Urothelium cell line (cell line): ENCODE measurements at places on chromosomes 2 and 18.

DNA sequence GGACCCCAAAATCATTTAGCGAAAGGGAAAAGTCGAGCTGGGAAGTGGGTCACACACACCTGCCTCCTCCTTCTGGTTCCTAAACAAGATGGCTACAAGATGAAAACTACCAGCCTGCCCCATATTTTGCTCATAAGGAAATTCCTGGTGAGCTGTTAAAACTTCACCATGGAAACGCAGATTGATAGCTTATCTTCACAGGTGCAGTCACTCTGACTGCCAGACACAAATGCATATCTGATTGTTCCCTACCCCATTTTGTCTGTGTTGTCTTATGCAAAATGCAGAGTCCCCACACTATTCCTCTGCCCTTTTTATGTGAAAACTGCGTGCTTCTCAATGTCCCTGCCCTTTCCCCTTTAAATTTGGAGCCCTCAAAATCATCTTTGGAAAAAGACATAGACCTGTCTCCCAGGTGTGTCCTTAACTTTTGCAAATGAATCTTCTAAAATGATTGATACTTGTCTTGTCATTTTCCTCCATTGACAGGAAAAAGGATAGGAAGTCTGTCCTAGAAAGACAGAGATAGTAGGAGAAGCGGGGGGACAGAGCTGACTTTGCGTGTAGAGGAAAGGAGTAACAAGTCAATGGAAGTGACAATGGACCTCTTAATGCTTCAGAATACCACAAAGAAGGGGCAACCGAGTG is 38.9 kb upstream of the THOC1 start:
- no peak for DNase-seq

- DNase-seq, result no peak
Observed at GRCh38 chr2:232014681-232015080, 53.2 kb downstream of the DIS3L2 start.

DNA sequence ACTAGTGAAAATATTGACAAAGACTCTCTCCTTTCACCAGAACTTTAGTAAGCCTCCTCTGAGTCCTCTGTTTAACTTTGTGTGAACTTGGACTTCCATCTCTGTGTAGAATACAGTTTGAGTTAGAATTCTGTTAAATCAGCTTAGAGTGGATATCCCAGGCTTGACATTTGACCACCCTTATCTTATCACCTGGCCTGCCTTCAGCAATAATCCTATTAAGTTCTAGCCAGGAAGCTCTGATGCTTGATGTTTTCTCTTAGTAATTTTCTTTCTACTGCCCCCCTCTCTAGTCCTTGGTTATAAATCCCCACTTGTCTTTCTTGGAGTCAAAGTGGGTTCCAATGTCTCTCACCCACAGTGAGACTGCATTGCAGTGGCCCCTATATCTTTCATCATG is 702.7 kb upstream of the GCFC2 start:
- DNase-seq, result no peak

- DNase-seq, result no peak
Observed at GRCh38 chr18:79506191-79507075, 110.7 kb downstream of the NFATC1 start.

DNA sequence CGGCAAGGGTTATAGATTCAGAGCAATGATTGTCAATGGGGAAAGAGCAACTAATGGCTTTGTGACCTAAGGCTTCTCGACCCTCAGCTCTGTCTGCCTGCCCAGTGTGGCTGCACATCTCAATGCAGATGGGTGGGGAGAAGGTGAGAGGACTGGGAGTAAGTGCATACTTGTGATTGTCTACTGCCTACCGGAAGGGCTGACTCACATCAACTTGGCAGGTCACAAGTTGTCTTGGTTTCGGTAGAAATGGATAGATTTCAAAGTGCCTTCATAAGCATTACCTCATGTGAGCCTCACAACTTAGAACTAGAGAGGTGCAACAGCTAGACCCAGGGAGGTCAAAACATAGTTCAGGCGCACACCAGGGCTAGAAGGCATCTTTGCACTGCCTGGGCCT is 29.4 kb downstream of the STAT1 start:
- DNase-seq, result no peak

DNA sequence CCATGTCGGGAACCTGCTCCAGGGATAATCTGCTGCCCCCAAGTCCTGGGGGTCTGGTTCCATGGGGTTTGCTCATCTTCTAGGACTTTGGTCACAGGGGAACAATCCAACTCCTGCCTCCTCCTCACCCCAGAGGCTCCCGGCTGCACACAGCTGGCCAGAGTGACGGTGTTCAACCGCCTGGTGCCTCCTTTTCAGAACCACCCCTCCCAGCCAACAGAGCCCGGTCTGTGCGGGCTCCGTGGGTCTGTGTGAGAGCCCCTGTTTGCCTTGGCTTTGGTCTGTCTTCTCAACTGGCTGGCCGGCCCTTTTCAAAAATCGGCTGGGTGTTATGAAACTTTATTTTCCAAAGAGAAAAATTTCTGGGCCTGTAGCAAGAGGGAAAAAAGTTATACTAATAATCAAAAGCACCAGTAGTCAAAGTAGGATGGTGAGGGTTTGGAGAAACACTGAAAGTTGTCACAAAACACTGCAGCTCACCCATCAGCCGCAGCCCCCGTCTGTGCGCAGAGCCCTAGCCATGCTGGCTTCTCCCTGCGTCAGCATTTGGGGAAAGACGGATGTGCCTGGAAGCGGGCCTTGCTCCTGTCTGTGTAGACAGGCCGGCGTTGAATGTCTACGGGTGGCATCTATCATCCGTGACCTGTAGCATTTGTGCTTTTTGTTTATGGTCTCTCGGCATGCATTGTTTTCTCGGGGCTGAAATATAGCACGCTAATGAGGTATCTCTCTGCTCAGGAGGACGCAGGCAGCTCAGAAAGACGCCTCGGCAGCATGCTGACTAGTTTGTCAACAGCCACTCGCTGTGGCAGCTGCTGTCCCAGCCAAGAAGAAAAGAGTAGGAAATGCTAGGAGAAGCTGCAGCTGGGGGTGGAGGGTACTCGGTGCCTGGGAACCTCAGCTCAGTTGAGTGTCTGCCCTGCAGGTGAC is 138.6 kb downstream of the GLI2 start:
- DNase-seq, result no peak

GRCh38 chr18:79681484-79682387 is 2.1 kb downstream of the CTDP1 start:
- no peak for DNase-seq

- no peak for DNase-seq
Observed at GRCh38 chr2:121567957-121568409, 37.3 kb downstream of the RNU4ATAC start.

- no peak for DNase-seq
Observed at GRCh38 chr18:38931754-38932050, 1366.1 kb upstream of the CELF4 start.

DNA sequence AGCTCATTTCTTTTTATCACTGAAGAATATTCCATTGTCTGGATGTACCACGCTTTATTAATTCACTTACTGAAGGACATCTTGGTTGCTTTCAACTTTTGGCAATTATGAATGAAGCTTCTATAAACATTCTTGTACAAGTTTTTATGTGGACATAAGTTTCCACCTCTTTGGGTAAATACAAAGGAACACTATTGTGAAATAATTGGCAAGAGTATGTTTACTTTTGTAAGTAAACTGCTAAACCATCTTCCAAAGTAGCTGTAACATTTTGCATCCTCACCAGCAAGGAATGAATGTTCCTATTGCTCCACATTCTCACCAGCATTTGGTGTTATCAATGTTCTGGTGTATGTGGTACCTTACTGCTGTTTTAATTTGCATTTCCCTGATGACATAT is 15.8 kb upstream of the VWC2L start:
- DNase-seq, result no peak

DNA sequence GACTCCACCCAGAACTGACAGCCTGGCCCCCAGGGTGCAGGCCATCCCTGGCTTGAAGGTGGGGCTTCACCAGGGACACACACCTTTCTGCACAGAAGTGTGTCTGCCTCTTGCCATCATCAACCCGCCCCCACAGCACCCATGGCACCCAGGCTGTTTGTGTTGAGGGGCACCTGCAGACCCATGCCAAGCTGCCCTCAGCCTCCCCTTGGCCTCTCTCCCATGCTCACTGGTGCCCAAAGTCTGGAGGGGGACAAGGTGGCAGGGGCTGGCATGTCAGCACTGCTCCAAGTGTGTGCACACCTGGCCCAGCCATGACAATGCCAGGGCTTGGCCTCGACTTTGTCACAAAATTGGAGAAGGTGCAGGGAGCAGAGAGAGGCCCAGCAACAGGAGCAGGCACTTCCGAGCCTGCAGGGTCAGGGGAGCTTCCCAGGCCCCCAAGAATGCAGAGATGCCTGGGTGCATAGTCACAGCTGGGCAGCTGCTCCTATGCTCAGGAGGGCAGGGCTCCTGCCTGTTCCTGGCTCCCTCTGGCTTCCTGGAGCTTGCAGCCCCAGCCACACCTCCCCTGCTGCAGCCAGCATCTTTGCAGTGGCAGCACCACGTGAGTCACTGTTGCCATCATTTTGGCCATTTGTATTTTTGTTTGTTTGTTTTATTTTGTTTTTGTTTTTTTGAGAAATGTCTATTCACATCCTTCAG is 280.6 kb upstream of the UBE2E3 start:
- DNase-seq, result no peak

DNA sequence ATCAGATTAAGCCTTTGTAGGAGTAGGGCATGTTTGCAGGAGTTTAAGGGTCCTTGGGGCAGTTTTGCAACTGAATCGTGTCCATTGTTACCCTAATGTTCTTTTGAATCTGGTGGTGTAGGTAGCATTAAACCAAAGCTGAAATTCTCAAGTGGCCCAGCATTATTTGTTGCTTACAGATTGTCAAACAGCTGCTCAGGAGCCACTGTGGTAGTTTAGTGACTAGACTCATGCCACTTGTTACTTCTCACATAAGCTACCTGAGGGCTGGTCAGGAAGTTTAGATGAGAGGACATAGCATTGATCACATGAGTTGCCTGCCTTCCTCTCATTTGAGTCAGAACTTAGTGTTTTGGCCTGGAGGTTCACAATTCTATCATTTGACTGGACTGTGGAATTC is 157.6 kb downstream of the HAUS1 start:
- DNase-seq, result no peak

DNA sequence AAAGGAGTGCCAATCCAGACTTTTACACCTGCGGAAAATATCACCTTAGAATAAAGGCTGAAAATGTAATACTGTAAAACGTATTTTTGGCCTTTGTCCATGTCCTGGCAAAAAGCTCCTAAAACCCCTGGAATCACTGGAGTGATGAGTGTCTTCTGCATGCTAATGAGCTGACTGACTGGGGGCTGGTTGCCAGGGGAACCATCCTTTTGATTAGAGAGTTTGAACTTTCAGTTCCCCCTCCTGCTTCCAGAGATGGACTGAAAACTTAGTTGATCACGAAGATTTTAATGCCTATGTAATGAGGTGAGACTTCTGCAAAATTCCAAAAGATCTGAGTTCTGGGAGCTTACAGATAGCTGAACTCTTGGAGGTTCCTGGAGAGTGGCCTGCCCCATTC is 20.5 kb downstream of the PUM2 start:
- DNase-seq, result no peak

DNA sequence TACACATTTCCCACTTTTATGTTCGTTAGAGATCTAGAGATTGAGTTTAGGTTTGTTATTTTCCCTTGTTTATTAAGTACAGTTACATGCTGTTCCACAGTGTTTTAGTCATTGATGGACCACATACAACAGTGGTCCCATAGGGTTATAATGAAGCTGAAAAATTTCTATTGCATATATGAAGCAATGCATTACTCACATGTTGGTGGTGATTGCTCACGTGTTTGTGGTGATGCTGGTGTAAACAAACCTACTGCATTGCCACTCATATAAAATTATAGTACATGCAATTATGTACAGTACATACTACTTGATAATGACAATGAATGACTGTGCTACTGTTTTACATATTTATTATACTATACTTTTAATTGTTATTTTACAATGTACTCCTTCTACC is 51.0 kb upstream of the NXPH2 start:
- no peak for DNase-seq
